ENCODE measurements at places on chromosomes 12 and 14. TPM values are rescaled to one million over a fixed set of nuclear protein-coding genes. Genes with fewer than 3 reads are reported as not detected.

DNA sequence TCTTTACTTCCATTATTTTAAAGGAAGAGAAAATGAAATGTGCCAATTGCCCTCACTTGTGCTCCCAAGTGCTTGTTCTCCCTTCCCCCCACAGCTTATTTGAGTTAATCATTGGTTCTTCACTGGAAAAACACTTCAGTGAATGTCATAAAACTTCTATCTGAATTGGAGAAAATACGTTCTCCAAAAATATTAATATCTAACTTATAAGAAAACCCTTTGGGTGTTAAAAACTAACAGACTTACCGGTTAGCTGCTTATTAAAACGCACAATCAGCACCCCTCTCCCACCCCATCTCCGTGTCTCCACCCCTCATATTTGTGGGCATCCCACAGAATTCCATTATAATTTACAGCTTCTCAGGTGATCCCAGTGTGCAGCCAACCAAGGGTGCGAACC is 31.7 kb downstream of the PLEKHA5 start:
- no peak for DNase-seq

- DNase-seq: peak; percentile 9
Measured at GRCh38 chr14:94355191-94355794, 32.2 kb upstream of the SERPINA6 start.

- DNase-seq: no peak
Measured at GRCh38 chr12:65121049-65121955, at the start of gene WIF1. WIF1 (minus strand) TSS chr12:65121305; CDS start chr12:65121191, 114 bp downstream.

DNA sequence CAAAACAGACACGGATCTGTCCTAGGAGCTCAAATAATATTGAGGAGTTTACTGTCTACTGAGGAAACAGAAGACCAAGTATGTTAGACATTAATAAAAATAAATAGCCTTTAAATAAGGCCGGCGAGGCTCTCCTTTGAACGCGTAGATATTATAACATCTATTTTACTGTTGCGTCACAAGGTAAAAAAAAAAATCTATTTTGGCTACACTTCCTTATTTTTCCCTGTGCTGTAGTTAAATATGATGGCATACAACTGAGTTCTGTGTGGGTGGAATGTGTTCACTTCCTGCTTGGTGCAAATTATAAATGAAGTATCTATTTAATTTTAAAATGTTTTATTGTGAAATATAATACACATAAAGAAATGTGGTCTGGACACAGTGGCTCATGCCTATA is 17.2 kb upstream of the RAD52 start:
- no peak for DNase-seq

DNA sequence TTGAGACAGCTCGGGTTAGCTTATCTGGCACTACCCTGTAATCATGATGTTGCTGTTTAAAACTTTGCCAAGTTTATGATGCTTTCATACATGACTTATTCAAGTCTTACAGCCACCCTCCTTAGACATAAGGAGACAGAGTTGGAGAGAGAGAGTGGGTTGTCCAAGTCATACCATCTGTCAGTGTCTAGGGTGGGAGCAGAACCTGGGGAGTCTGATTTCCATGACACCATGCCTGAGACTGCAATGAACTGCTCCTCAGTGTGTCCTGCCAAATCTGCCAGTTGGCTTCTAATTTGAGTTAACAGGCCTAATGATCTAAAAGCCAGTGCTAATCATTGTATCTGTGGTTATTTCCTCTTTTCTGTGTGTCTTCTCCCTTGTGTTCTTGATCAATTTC is 43.7 kb upstream of the PHC1 start:
- no peak for DNase-seq

- no peak for DNase-seq
Measured at GRCh38 chr14:39419272-39419671, 13.0 kb downstream of the FBXO33 start.

- no peak for DNase-seq
Measured at GRCh38 chr12:47935184-47935583, 28.2 kb upstream of the TMEM106C start.

DNA sequence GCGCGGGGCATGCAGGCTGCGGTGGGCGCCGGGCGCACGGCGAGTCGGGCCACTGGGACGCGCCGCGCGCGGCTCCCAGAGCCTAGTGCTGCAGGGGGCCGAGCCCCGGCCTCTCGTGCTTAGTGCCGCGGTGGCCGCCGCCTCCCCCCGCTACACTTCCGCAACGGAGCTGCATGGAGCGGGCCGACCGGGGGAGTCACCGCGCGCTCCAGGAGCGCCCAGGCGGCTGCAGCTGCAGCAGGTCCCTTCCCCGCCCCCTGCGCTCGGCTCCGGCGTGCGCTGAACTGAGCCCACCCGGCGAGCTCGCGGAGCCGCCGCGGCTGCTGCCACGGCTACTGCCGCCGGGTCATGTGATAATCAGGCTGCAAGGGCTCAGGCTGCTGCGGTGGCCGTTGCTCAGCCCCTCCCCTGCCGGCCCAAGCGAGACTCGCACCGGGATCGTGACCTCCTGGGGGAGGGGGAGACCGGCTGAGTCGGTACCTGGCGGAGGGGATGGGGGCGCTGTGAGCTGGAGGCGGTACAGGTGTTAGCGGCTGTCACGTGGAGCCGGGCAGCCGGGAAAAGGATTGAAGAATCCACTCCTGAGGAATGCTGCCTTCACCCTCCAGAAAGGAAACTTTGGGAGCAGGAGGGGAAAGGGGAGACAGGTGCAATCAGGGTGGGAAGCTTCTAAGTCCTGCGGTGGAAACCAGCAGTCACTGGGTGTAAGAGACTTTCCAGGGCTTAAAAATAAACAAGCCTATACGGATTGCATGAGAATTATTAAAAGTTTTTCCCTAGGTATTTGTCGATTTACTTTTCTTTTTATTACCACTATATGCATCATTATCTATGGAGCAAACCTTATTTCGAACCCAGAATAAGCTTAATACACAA is at the start of gene PPM1H:
Gene PPM1H (minus strand): TSS at position 352 of the 876 bp plus-strand sequence. CDS start 414 bp downstream, outside the sequence.
- peak; percentile 29 for DNase-seq

- DNase-seq: no peak
Measured at GRCh38 chr12:117039891-117040309, 59.3 kb downstream of the TESC start.

GRCh38 chr12:40525054-40525453 is 167.2 kb upstream of the CNTN1 start:
- no peak for DNase-seq

DNA sequence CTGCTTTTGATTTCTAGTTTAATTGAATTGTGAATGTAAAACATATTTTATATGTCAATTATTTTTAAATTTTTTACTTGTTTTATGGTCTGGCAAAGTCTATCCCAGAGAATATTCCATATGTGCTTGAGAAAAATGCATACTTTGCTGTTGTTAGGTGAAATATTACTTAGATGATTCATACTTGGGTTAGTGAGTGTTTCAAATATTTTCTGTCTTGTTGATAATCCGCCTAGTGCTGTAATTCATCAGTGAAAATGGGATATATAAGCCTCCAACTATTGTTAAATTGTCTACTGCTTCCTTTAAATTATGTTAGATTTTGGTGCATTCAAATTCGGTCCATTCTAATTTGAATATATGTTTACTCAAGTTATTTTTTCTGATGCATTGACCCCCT is 395.5 kb downstream of the LRFN5 start:
- DNase-seq: no peak

DNA sequence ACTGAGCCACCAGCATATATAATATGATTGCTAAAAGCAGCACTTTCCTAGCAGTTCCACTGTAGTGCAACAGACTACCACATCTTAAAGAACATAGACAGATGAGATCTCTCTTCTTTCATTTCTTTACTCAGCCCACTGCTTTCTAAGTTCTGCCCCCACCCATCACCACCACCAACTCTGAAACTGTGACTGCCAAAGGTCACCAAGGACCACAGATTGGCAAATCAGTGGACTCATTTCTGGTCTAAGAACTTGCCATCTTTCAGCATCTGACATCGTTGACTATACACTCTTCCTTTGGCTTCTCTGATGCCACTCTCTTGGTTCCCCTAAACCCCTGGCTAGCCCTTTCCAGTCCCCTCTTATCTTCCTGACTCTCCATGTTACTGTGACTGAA is 38.4 kb downstream of the IFNG start:
- DNase-seq: no peak

DNA sequence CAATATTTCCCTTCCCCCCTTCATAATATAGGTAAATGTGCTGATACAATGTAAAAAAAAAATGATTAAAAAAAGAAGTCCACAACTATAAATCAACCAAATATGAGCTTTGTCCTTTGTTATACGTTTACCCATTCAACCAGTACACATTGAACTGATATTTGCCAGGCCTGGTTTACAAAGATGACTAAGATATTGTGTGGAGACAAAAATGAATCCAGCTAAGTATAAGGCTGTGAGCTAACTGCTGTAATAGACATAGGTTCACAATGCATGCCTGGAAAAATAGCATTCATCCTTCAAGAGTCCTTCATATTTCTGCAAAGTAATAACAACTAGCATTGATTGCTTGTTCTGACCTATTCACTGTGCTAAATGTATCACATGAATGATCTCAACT is 6.9 kb downstream of the C12orf56 start:
- no peak for DNase-seq

- DNase-seq: no peak
Measured at GRCh38 chr12:109605016-109605415, 31.4 kb downstream of the MVK start.

- no peak for DNase-seq
Measured at GRCh38 chr12:7834701-7835100, 38.0 kb downstream of the SLC2A14 start.

GRCh38 chr14:77120771-77121743 is 20.5 kb downstream of the ZDHHC22 start:
- DNase-seq: peak; percentile 61

Gene SLC39A2
- 0.37 TPM for total RNA-seq

Gene ANO6
- 27.3 TPM for total RNA-seq

Gene EEA1
- total RNA-seq: 17.8 TPM

Gene ADAM21
- not detected for total RNA-seq

Gene PPP1R1A
- total RNA-seq: not detected

Gene KRT3
- not detected for total RNA-seq

Gene PKP2
- total RNA-seq: not detected

Gene TMCC3
- total RNA-seq: 0.23 TPM

Gene CHFR
- 71.4 TPM for total RNA-seq

Gene RAB15
- total RNA-seq: 4.9 TPM

Gene CD163L1
- not detected for total RNA-seq

Gene STON2
- 1.1 TPM for total RNA-seq

Gene SLC10A1
- total RNA-seq: not detected

Measured in activated CD4-positive, alpha-beta T cell treated with anti-CD3 and anti-CD28 coated beads, Interleukin-2, amount 10 ng/mL, durations not matched to agents 7 days and 5 days (primary cell).